Stimulated activated CD8-positive, alpha-beta memory T cell treated with anti-CD3 and anti-CD28 coated beads, Interleukin-15, amount 100 ng/mL, for 1 hour (primary cell): ENCODE measurements at places on chromosomes 1 and 21.

- DNase-seq: no peak
These were observed 87.0 kb downstream of the EIF4G3 start for GRCh38 chr1:21089731-21090130.

GRCh38 chr21:25283720-25284119 is 323.6 kb downstream of the MRPL39 start:
- no peak for DNase-seq

GRCh38 chr1:186717286-186717685 is 37.1 kb upstream of the PTGS2 start:
- no peak for DNase-seq

GRCh38 chr1:1847890-1848289 is 43.0 kb downstream of the GNB1 start:
- no peak for DNase-seq

- DNase-seq: no peak
These were observed 249.4 kb upstream of the AJAP1 start for GRCh38 chr1:4404854-4405590.

DNA sequence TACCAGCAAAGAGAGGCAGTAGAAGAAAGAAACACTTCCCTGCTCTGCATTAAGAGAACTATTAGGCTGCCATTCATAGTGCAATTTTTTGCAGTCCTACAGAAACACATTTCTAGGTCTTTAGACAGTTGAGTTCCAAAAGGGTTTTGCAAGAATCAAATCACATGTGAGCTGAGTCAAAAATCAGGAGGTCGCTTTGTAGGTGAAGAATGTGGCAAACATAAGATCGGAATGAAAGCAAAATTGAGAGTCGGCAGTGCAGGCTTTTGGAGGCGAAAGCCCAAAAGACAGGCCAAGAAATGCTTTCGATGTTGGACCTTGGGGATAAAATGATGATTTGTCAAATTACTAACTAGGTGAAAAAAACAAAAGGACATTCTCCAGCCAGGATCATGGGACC is 213.5 kb upstream of the NRIP1 start:
- no peak for DNase-seq

GRCh38 chr1:59499943-59500569 is 203.2 kb downstream of the FGGY start:
- DNase-seq: no peak

GRCh38 chr1:8510041-8510823 is 192.3 kb downstream of the SLC45A1 start:
- no peak for DNase-seq

- DNase-seq: no peak
These were observed 27.2 kb downstream of the MYOG start for GRCh38 chr1:203058676-203058935.

DNA sequence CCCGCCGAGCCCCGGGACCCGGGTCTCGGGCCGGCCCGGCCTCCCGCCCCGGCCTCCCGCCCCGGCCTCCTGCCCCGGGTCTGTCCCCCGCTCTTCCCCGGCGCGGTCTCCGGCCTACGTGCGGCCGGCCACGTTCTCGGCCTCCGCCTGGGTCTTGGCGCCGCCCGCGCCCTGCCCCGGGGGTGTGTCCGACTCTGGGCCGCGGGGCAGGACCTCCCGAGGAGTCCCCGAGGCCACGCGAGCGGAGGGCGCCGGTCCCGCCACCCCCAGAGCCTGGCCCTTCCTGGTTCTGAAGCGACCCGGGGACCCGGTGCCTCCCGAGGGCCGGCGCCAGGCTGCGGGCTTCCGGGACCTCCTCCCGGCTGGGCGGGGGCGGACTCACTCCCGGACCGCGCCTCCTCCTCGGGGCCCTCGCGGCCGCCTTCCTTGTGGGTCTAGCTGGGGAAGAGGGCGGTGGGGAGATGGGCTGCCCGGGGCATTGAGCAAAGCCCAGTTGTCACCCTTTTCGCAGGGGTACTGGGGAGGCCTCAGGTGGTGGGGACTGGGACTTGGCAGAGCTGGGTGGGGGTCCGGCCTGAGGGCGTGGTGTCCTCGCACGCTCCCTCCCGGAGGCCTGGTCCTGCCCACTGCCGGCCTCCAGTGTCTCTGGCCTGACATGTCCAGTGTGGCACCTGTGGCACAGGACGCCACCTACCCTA is 558 bp downstream of the PFKL start:
- DNase-seq: no peak

DNA sequence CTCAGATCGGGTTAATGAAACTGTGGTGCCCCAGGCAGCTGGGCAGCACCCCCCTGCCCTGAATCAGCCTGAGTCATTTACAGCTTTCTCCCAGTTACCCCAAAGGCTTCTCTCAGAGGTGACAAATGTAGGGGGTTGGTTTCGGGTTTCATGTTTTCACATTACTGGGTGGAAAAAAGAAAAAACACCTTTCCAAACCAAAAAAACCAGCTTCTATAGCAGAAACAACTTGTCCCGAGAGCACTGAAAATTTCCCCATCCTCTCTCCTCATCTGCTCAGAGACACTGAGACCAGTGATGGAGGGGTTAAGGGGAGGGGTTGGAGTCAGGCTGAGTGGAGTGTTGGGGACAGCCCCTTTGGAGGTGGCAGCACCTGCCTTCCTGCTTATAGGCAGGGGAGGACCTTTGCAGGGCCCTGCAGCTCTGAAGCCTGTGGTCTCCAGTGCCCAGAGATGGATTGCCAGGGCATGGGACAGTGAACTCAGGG is 15.6 kb downstream of the UTP11 start:
- no peak for DNase-seq

DNA sequence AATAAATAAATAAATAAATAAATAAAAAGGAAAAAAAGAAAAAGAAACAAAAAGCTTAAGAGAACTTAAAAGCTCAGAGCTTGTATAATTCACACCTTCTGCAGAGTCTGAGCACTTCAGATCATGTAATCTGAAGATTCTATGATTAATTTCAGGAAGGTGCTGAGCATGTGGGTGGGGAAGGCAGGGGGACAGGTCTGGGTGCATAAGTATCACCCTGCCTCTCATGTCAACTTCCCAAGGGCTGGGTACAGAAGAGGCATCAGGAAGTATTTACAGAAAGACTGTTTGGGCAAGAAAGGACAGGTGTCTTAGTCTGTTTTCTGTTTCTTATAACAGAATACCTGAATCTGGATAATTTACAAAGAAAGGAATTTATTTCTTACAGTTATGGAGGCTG is 20.4 kb upstream of the PADI2 start:
- DNase-seq: no peak

DNA sequence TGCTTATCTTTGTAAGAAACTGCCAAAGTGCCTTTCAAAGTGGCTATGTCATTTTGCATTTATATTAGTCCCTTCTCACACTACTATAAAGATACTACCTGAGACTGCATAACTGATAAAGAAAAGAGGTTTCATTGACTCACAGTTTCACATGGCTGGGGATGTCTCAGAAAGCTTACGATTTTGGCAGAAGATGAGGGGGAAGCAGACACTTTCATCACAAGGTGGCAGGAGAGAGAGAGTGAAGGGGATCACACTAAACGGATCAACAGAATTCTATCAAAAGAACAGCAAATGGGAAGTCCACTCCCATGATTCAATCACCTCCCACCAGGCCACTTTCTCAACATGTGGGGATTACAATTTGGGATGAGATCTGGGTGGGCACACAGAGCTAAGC is 1352.0 kb upstream of the B3GALT2 start:
- DNase-seq: no peak

GRCh38 chr1:221559911-221560310 is 182.0 kb downstream of the DUSP10 start:
- DNase-seq: no peak

GRCh38 chr1:40039245-40039756 is 1.2 kb upstream of the CAP1 start:
- no peak for DNase-seq

- DNase-seq: no peak
These were observed 35.6 kb upstream of the EPHA8 start for GRCh38 chr1:22527555-22528296.

DNA sequence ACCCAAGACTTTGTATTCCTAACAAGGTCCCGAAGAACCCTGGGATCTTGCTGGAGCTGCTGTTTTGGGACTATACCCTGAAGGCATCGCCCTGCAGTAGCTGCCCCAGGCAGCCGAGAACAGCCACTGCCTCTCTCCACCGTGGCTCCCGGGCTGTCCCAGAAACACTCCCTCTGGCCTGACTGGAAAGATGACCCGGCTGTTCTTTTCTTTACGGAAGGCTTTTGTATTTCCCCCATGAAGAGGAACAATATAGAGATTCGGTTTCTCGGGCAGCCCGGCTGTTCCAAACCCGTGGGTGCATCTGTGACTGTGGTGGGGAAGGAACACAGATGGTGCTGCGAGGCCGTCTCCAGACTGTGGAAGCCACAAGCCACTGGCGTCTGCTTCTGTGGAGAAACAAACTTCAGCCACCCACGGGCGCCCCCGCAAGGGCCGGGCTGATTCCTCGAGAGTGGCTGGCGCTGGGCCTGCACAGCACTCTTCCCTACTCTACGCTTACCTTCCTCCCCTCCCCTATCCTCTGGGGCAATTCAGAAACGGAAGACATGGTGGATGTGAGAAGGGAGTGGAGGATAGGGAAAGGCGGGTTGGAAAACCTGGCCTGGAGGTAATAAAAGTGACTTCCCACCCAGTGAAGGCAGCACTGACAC is 33.7 kb upstream of the VASH2 start:
- DNase-seq: no peak

DNA sequence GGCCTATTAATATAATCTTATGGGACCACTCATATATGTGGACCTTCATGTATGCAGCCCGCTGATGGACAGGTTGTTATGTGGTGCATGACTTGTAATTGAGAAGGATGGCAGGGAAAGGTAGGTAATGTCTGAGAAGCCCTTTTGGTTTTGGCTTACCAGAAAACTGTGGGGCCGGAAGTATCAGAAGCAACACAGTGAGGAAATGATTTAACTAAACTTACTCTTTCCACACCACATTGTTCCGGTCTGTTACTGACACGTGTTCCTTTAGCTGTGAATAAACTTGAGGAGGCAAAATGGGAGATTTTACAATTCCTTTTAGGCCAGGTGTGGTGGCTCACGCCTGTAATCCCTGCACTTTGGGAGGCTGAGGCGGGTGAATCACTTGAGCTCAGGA is 32.4 kb downstream of the KIF1B start:
- no peak for DNase-seq

GRCh38 chr1:223204424-223204823 is 61.4 kb upstream of the TLR5 start:
- DNase-seq: no peak

GRCh38 chr21:44485254-44485793 is 30.0 kb downstream of the LRRC3 start:
- peak; percentile 14 for DNase-seq

DNA sequence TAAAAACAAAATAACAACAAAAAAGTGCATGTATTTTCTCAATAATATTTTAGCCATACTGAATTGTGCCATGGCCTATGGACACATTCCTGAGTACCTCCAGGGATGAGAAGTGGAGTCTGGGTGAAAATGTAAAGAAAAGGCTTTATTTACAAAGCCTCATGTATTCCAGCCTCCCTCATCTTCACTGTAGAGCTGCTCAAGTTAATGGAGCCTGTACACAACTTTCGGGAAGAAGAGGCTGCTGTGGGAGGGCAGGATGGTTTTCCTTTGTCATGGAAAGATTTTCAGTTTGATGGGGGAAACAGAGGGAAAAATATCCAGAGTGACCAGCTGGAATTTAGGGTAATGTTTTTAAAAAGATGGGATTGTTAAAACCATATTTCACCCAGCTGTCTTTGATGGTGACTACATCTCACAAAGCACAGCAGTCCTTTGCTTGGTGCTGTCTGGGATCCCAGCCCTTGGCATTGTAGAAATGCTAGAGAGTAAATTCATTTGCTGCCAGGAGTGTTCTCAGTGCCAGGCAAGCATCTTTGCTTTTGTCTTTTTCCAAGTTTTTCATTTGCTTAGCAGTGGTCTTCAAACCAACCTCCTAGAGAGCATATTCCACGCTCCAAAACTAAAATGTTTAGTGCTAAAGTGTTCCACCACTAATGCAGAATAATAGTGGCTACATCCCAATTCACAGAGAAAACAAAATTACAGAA is 54.9 kb downstream of the DPT start:
- no peak for DNase-seq

GRCh38 chr1:220999872-221000863 is 120.9 kb downstream of the HLX start:
- DNase-seq: no peak

DNA sequence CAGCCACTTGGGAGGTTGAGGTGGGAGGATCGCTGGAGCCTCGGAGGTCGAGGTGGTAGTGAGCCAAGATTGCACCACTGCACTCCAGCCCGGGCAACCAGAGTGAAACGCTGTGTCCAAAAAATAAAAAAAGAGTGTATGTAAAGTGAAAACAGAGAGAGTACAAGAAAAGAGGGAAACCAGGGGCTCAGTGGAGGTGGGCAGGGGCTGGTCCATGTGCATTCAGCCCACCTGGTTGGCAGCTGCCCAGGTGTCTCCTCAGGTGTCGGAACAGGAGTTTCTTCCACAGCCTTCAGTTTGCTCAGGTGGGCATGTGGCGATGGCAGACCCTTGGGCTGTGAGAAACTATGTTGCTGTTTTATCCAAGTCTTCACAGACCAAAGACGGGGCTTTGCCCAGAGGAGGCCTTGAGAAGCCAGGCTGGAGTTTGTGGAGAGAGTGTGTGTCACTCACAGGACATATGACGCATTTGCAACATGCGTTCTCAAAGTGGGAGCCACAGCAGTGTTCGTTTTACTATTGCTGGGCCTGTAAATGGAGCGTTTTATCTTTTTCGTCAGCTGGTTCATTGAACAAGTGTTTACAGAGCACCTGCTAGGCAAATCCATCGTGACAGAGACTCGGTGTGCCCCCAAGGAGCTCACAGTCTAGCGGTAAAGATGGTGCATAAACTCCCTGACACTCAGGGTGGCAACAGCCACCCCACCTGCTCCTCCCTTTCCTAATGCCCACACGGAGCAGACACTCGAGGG is 22.4 kb upstream of the SAMD11 start:
- no peak for DNase-seq

- no peak for DNase-seq
These were observed 16.4 kb downstream of the PLPP3 start for GRCh38 chr1:56562891-56563452.

DNA sequence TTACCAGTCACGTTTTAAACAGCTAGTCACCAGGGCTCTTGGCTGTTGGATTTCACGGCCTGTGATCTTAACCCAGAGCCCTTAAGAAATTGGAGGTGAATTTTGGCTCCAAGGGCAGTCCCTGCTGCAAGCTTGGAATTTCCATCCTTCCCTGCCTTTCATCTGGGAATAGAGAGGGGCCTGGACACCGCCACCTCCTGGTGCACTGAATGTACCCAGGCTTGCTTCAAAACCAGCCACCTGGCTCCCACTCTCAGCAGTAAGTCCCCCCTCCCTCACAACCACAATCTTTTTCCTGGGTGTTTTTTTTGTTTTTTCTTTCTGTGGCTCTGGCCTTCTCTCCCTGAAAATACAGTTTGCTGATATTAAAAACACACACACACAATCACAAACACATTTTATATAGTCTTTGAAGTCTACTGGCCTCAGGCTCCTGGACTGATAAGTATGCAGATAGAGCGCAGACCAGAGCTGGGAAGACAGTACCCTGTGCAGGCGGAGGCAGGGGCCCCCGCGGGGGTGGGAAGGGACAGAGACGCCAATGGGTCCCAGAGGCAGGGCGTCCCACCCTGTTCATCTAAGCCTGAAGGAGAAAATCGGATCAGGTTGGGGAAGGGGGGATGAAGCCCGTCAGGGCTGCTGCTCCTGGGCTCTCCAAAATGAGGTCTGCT is 65.8 kb upstream of the IGSF21 start:
- no peak for DNase-seq
